Activated naive CD4-positive, alpha-beta T cell treated with Interleukin-2 at 50 U/mL for 16 hours (primary cell): ENCODE measurements at places on chromosomes 5 and 9.

GRCh38 chr9:316382-316965 is 101.8 kb downstream of the DOCK8 start:
- no peak for DNase-seq

GRCh38 chr5:68215898-68216244 is 315 bp downstream of the PIK3R1 start:
- no peak for DNase-seq

- DNase-seq = no peak
Observed at GRCh38 chr9:111029260-111029659, 9.0 kb downstream of the LPAR1 start.

- no peak for DNase-seq
Observed at GRCh38 chr9:83043597-83043996, 19.3 kb downstream of the RASEF start.

DNA sequence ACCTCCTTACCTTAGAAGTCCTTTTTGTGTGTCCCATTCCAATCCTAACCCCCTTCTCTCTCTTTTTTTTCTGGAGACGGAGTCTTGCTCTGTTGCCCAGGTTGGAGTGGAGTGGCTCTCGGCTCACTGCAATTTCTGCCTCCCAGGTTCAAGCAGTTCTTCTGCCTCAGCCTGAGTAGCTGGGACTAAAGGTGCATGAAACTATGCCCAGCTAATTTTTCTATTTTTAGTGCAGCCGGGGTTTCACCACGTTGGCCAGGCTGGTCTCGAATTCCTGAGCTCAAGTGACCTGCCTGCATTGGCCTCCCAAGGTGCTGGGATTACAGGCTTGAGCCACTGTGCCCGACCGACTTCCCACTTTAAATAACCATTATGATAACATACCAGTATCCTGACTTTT is 17.5 kb downstream of the TMEM38B start:
- DNase-seq = no peak

- DNase-seq = no peak
Observed at GRCh38 chr5:177350776-177351391, 584 bp downstream of the LMAN2 start.

- DNase-seq = no peak
Observed at GRCh38 chr9:38697776-38698300, 22.1 kb downstream of the FAM240B start.

- DNase-seq = no peak
Observed at GRCh38 chr5:90345684-90346083, 63.9 kb downstream of the CETN3 start.

DNA sequence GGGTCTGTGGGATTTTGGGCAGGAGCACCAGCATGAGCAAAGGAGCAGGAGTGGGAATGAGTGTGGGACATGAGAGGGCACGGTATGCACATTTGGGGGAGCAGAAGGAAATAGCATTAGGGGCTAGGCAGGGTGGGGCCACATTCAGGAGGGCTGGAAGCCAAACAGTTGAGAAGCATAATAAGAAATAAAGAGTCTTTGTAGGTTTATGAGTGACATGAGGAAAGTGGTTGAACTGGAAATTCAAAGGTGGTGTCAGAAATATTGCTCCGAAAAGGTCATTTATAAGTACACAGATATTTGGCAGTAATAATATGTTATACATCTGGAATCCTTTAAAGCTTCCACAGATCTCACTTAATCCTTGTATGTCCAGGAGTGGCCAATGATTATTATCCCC is 26.4 kb downstream of the ARHGEF28 start:
- DNase-seq = no peak

DNA sequence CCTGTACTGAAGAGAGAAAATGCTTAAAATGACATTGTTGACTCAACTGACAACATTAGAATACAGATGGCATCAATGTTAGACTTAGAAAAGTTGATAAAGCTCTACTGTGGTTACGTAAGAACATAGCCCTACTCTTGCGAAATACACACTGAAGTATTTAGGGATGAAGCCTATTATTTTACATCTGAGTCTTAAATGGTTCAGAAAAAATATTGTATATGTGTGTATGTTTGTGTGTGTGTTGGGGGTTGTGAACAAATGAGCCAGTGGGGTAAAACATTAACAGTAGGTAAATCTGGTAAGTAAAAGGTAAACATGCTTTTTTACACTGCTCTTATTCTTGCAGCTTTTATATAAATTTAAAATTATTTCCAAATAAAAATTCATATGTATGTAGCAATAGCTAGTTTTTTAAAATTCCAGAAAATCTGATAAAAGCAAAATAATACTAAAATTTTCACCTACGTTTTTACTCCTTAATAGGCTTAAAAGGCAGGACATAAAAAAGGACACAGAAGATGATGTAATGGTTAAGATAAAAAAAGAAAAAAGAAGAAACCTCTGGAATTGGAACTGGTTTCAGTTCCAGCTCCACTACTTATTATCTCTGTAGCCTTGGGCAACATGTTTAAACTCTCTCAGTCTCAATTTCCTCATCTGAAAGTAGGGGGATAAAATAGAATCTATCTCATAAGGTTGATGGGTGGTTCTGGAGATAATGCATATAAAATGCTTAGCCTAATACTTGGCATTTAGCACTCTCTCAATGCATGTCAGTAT is 44.3 kb downstream of the GARNL3 start:
- no peak for DNase-seq

- no peak for DNase-seq
Observed at GRCh38 chr5:97559827-97560598, 377.0 kb upstream of the RIOK2 start.

GRCh38 chr9:15211815-15212495 is 95.1 kb downstream of the TTC39B start:
- no peak for DNase-seq

GRCh38 chr5:137389042-137389441 is 110.1 kb downstream of the SPOCK1 start:
- DNase-seq = no peak

GRCh38 chr9:113715086-113715485 is 161.0 kb upstream of the ZNF618 start:
- DNase-seq = no peak

DNA sequence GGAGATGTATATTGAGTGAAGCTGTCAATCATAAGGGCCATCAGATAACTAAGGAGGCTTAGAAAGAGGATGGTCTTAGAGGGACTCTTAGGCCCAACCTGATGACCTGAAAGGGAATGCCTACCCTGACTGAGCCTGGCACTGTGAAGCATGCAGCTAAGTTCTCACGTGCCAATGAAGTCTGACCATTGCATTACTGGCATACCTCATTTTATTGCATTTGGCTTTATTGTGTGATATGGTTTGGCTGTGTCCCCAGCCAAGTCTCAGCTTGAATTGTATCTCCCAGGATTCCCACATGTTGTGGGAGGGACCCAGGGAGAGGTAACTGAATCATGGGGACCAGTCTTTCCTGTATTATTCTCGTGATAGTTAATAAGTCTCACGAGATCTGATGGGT is 421.6 kb upstream of the SGCD start:
- DNase-seq = no peak
